HCEC 1CT (cell line): ENCODE measurements at places on chromosomes 2 and 18.

GRCh38 chr2:55115761-55116597 is 65.7 kb upstream of the RTN4 start:
- peak; percentile 84 for DNase-seq

GRCh38 chr2:221501210-221501882 is 70.8 kb downstream of the EPHA4 start:
- peak; percentile 84 for DNase-seq

DNA sequence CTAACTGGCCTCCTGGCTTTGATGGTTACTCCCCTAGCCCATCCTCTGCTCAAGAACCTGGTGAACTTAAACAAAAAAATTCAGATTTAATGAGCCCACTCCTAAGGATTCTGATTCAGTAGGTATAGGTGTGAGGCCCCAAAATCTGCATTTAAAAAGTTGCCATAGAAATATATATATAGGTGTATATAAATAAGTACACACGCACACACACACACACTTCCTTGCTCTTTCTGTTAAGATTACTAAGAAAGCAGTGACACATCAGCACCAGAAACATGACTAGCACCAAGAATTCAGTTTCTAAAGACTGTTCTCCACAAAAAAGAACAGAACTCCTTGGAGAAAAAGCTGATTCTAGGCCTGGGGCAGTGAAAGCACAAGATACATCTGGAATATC is 17.8 kb downstream of the EML6 start:
- DNase-seq, result no peak

GRCh38 chr2:12787891-12788801 is 71.4 kb downstream of the TRIB2 start:
- DNase-seq, result peak; percentile 83

- no peak for DNase-seq
Observed at GRCh38 chr18:23133860-23134779, 1.2 kb upstream of the CABLES1 start.
